ENCODE measurements at places on chromosomes 16 and 17.
A peak's percentile ranks its signal among the peaks of the same experiment; 100 is the strongest.

DNA sequence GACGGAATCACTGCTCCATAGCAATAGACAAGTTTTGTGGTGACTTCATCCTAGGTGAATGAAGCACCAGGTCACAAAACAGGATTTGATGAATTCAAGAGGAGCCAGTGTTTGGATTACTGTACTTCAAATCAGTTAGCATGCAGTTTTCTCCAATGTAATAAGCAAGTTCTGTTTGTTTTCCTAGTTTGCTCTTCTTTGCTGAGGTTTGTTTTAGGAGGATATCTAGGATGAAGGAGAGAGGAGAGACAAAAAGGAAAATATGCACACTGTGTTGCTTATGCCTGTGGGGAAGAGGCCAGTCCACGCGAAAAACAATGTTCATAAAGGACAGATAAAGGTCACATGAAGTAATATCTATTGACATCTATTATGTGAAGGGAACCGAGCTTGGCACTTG lies 9.0 kb downstream of the KRT37 start:
- no peak for DNase-seq

DNA sequence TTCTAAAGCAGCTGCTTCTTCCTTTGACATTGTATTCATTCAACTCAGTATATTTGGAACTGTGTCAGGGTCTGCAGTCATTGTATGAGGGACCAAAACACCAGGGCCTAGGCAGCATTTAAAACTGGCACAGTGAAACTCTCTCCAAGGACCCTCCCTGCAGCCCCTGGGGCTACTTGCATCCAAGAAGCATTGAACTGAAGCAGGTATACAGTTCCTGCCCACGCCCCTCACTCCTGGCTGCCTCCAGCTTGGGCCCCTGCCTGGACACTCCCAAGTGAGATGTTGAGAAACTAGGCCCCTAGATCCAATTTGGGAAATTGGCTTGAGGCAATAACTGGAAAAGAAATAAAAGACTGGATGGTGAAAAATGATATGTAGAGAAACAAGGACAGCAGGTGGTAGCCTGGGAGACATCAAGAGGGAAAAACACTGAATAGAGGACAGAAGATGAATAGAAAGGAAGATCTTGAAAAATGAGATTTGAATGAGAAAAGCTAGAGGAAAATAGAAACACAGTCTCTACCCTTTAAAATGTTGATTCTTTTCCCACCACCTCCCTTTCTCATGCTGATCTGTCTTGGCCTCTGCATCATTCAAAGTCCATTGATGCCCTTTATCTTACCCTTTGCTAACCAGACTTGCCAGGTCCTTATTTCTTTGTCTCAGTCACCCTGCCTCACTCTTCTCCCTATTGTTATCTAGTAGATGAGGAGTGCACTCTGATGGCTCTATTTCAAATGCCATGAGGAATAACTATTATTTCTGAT lies 368.8 kb upstream of the CDH8 start:
- DNase-seq: no peak

- no peak for DNase-seq
Observed at GRCh38 chr17:6453279-6454024, 9.2 kb downstream of the PIMREG start.

- no peak for DNase-seq
Observed at GRCh38 chr16:78786635-78787034, 687.2 kb downstream of the WWOX start.

GRCh38 chr16:69566981-69567680 lies 1.4 kb downstream of the NFAT5 start:
- DNase-seq: no peak

DNA sequence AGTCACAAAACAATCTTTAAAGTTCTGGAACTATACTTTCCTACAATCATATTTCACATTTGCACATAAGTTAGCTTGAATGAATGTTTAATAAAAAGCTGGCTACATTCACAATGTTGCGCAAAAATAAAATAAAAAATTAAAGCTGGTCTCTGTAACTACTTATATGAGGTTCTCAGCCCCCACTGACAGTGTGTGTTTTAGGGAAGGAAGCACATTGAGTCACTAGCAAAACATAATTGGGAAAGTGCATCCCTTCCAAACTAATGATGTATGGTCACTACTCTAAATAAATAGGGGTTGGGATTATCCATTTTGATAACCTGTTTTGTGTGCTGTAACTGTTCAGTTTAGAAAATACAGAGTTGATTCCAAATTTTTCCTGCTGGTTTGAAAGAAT lies 251.9 kb downstream of the IRX3 start:
- no peak for DNase-seq

GRCh38 chr17:68599091-68599490 lies 2.1 kb downstream of the FAM20A start:
- DNase-seq: no peak

GRCh38 chr17:38498353-38498752 lies 70.1 kb downstream of the ARHGAP23 start:
- DNase-seq: no peak

- DNase-seq: no peak
Observed at GRCh38 chr16:27899736-27900135, 163.8 kb downstream of the GSG1L start.

- no peak for DNase-seq
Observed at GRCh38 chr16:89811321-89811720, 5.1 kb downstream of the FANCA start.

- DNase-seq: no peak
Observed at GRCh38 chr17:21162394-21162775, 35.6 kb downstream of the DHRS7B start.

GRCh38 chr17:35791681-35792350 lies 3.6 kb downstream of the MMP28 start:
- no peak for DNase-seq

- DNase-seq: peak; percentile 58
Observed at GRCh38 chr17:30104575-30105339, 11.9 kb upstream of the NSRP1 start.

DNA sequence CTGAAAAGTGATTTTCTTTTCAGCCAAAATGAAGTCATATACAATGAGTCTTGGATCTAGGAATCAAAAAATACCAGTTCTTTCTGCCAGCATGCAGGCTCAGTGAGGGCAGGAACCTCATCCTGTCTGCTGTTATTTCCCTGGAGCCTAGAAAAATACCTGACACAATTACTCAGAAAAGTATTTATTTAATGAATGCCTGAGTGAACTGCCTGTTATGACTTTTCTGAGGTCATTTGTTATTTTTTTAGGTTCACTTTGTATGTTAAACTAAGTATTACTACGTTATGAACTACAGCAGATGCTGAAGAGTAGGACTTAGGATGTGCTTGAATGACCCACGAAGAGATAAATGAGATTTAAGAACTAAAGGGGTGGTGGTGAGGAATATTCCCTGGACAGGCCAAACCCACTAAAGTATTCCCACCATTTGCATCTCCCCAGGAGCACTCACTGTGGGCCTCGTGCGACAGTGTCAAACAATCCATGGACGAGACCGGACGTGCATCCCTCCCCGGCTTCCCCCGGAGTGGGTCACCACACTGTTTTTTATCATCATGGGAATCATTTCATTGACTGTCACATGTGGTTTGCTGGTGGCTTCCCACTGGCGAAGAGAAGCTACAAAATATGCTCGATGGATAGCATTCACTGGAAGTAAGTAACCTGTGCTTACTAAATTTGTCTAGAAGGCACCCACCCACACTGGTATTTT lies 17.1 kb upstream of the VWA3A start:
- no peak for DNase-seq

GRCh38 chr17:8117367-8117979 lies 841 bp downstream of the ALOXE3 start:
- no peak for DNase-seq

- no peak for DNase-seq
Observed at GRCh38 chr16:53334581-53334980, 99.7 kb upstream of the RBL2 start.

DNA sequence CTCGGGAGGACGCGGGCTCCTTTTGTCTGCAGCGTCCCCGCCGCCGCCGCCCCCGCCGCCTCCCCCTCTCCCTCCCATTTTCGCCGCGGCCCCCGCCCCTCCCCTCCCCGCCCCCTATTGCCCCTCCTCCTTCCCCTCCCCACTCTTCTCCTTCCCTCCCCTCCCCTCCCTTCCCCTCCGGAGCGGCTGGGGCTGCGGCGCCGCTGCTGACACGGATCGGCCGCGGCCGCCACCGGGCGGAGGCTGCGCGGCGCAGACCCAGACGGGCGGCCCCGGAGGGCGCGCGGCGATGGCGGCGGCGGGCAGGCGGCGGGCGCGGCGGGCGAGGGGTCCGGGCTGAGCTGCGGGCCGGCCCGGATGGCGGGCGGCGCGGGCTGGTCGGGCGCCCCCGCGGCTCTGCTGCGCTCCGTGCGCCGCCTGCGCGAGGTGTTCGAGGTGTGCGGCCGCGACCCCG lies at the start of gene RAB11FIP4:
TSS of gene RAB11FIP4 (plus strand) at position 180 of the 454 bp plus-strand sequence. CDS start at position 358, 178 bp downstream.
- DNase-seq: no peak

GRCh38 chr17:74852237-74853047 lies 7.2 kb downstream of the GRIN2C start:
- peak; percentile 38 for DNase-seq

- DNase-seq: no peak
Observed at GRCh38 chr16:19649980-19650379, 68.0 kb downstream of the KNOP1 start.

- DNase-seq: no peak
Observed at GRCh38 chr16:75107505-75107904, 9.1 kb downstream of the LDHD start.

GRCh38 chr17:27038676-27039075 lies 255.2 kb upstream of the WSB1 start:
- DNase-seq: no peak

GRCh38 chr16:17343028-17343427 lies 127.7 kb downstream of the XYLT1 start:
- DNase-seq: no peak

GRCh38 chr17:42403150-42403549 lies 14.9 kb upstream of the STAT3 start:
- peak; percentile 31 for DNase-seq

DNA sequence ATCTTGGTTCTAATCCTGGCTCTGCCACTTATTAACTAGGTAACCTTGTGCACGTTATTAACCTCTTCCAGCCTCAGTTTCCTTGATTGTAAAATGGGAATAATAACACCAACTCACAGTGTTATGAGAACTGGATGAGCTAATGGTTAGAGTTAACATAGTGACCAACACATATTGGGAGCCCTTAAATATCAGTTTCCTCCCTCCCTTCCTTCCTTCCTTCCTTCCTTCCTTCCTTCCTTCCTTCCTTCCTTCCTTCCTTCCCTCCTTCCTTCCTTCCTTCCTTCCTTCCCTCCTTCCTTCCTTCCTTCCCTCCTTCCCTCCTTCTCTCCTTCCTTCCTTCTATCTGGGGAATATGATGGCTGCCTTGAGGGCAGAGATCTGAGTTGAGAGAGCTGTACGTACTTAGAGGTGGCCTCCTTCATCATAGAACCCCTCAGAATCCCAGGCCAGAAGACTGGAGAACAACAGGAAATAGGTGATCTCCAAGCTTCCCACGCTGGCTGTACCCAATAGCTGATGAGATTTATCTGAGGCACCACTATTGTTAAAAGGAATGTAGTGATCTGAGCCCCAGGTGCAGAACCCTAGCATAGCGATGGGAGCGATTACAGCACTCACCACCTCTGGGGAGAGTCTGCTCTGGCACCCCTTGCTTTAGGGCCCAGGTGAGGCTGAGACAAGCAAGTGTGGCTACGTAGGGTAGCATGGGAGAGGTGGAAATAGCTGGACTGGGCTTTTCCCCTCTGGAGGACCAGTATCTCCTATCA lies 26.2 kb downstream of the CCR7 start:
- DNase-seq: no peak

DNA sequence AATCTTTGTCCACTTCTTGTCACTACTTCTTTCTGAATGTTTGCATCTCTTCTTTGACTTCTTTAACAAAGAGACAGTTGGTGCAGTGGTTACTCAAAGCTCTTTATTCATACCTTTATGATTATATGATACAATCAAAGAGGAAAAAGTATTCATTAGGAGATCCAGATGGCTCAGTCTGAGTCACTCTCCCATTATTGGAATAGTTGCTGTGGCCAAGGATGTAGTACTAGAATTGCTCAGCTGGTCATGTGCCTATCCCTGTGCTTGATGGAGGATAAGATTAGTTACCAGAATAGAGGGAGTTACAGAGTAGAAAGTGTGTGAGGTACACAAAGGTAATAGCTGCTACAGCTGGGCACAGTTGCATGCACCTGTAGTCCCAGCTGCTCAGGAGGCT lies 18.3 kb downstream of the BCAS3 start:
- DNase-seq: no peak

DNA sequence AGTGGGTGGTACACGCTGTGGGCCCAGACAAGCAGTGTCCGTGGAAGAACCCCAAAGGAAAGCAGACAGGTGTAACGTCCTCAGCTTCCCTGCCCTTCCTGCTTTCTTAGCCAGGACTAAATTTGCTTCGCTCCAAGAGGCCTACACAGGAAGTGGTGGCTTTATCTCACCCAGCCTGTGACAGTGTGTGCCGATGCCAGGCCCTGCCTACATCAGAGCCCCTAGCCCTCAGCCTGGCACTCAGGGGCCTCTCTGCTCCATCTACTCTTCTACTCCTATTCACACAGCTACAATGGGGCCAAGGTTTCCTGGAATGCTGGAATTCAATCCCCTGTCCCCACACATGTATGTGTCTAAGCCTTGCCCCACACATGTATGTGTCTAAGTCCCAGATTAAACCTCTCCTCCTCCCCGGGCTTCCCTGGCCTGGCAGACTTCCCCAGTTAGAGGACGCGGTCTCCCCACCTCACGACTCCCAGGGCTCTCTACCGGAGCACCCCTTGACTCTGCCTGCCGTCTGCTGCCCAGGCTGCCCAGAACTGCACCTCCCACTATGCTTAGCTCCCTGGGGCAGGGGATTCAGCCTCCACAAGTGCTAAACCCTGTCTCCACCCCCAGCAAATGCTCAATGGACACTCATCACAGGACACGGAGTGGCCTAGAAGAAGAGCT lies 8.2 kb downstream of the PGAP3 start:
- DNase-seq: peak; percentile 36

DNA sequence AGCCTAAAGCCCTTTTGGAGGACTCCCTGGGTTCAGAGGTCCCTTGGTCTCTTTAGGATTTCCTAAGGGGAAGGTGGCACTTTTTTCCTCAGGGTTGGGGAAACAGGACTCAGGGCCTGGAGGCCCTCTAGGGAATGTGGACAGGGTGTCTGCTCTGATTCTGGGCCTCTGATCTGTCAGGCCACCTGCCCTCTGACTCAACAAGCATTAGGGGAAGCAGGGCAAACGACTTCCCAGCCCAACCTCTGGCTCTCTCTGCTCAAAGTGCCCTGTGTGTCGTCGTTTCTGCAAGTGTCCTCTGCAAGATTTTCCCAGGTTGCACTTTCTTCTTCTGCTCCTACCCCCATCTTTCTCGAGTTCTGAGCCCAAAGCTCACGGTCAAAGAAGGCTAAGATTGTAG lies 6.6 kb upstream of the IGFBP4 start:
- no peak for DNase-seq

- DNase-seq: no peak
Observed at GRCh38 chr17:8900207-8900606, 32.7 kb upstream of the PIK3R6 start.

GRCh38 chr16:31110106-31111034 lies 2.2 kb downstream of the BCKDK start:
- DNase-seq: no peak

All from activated T-cell treated with anti-CD3 and anti-CD28 coated beads for 1 hour (primary cell).